ENCODE measurements at places on chromosomes 12 and 14. TPM values are rescaled to one million over a fixed set of nuclear protein-coding genes. Genes with fewer than 3 reads are reported as not detected.

GRCh38 chr12:10088955-10089900 is 9.6 kb downstream of the CLEC1A start:
- no peak for ATAC-seq

- ATAC-seq, result no peak
Observed at GRCh38 chr12:13337791-13338190, 141.3 kb downstream of the EMP1 start.

- ATAC-seq, result no peak
Observed at GRCh38 chr12:18074001-18074400, 16.0 kb downstream of the RERGL start.

DNA sequence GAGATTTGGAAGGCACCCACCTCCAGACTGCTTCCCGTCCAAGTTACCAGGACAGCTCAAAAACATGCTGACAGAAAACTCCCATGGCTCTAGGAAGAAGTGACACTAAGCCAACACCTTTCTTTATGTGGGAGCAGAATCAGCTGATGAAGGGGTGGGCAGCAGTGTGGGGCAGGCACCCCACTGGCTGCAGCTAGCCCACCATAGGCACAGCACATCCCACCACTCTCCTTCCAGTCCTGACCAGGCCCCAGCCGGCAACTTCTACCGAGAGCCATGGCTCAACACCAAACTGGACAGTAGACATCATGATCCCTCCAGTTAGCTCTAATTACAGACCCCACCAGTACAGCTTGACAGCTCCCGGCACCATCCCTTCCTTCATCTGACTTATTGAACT is 45.0 kb downstream of the SH2B3 start:
- no peak for ATAC-seq

The HOXC10 gene
- total RNA-seq, result 0.64 TPM

The STXBP6 gene
- total RNA-seq, result 0.56 TPM
